MG63 (cell line): ENCODE measurements at places on chromosomes 3 and 15. TPM values are rescaled to one million over a fixed set of nuclear protein-coding genes. Genes with fewer than 3 reads are reported as not detected.

Gene CACNA1D
- not detected in 2 replicates for total RNA-seq

Gene MANF
- 94.0 and 129 TPM in 2 replicates for total RNA-seq

Gene MYL3
- total RNA-seq, result not detected in 2 replicates

Gene ADAM10
- total RNA-seq, result 140 and 158 TPM in 2 replicates

Gene TRAK1
- 7.1 and 8.2 TPM in 2 replicates for total RNA-seq
